Thoracic aorta (tissue), 2 donors: ENCODE measurements at places on chromosomes 2 and 18.
A peak's percentile ranks its signal among the peaks of the same experiment; 100 is the strongest.

DNA sequence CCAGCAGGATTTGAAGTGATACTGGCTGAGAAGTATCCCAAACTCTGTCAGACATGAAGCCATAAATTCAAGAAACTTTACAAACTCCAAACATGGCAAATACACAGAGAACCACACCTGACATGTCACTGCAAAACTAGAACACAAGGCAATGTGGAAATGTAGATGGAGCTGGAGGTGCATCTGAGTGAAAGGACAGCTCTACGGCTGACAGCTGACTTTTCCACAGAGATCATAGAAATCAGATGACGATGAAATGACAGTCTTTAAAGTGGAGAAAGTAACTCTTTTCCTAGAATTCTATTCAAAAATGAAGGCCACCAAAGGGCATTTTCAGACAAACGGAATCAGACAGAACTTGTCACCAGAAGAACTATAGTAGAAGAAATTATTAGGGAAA, 97.5 kb downstream of the LDLRAD4 start:
- H3K4me1 ChIP-seq: peaks cover 30% of the 10 kb centered on the region
- no peak for DNase-seq
- no peak overlapping the region for H3K4me3 ChIP-seq
- H3K36me3 ChIP-seq: no peaks in the 10 kb centered on the region

DNA sequence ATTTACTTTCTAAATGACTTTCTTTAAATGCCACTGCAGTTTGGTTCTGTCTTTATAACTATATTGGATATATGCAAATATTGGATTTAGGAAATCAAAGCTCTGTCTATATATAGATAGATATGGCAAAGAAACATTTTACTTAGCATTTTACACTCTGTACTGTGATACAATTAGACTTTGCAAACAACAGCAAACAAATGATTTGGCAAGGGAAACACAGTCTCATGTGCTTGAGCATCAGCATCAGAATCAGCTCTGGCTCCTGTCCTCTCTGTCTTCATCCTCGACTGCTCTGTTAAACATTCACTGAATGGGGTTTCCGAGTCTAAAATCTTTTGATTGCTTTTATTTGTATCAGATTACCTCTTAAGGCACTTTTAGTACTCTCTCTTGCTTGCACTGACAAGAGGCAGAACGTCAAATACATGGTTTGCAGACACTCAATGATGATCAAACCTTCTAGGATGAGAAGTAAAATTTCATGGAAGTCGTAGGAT, 176.8 kb upstream of the LRP1B start:
- H3K27ac ChIP-seq: no peak overlapping the region
- H3K27me3 ChIP-seq: no peaks in the 10 kb centered on the region
- H3K4me1 ChIP-seq: no peaks in the 10 kb centered on the region
- H3K36me3 ChIP-seq: no peaks in the 10 kb centered on the region
- no peak for DNase-seq

DNA sequence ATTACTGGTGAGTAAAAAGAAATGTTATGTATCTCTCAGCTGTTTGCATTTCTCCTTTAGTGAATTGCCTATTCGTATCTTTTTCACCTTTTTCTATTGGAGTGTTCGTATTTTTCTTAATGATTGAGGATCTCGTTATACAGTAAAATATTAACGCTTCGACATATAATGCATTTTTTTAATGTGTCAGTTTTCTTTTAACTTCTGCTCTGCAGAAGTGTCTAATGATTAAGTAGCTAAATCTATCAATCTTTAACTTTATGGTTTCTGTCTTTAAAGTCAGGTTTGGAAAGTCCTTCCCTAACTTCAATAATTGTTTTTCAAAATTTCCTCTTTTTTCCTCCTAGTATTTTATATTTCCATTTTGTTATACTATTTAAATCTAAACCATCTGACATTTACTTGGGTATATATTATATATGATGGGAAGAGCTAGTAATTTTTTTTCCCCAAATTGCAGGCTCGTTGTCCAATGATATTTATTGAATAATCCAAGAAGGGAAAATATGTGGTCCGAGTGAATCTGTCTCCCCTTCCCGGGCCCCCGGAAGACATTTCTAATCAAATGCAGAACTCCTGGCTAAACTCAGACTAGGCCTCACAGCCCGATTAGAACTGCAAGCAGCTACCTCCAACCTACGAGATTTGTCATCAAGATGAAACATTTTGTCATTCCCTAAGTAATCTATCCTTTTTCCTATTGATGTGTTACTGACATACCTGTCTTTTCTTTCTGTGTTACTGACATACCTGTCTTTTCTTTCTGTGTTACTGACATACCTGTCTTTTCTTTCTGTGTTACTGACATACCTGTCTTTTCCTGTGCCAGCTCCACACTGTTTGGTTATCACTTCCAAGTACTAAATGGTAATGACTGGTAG, 17.2 kb downstream of the PCBP1 start:
- no peaks in the 10 kb centered on the region for H3K36me3 ChIP-seq
- H3K27me3 ChIP-seq: no peaks in the 10 kb centered on the region
- no peak overlapping the region for H3K27ac ChIP-seq
- peaks cover 7% of the 10 kb centered on the region for H3K4me1 ChIP-seq
- no peak for DNase-seq
- H3K4me3 ChIP-seq: no peak overlapping the region

GRCh38 chr2:184906709-184907108, 308.4 kb downstream of the ZNF804A start:
- H3K4me3 ChIP-seq: no peak overlapping the region
- H3K27me3 ChIP-seq: no peaks in the 10 kb centered on the region
- no peak overlapping the region for H3K27ac ChIP-seq
- H3K4me1 ChIP-seq: no peaks in the 10 kb centered on the region

GRCh38 chr2:27042159-27042661, 9.3 kb upstream of the AGBL5 start:
- peaks cover 44% of the 10 kb centered on the region for H3K36me3 ChIP-seq
- H3K4me1 ChIP-seq: no peaks in the 10 kb centered on the region
- H3K4me3 ChIP-seq: no peak overlapping the region

DNA sequence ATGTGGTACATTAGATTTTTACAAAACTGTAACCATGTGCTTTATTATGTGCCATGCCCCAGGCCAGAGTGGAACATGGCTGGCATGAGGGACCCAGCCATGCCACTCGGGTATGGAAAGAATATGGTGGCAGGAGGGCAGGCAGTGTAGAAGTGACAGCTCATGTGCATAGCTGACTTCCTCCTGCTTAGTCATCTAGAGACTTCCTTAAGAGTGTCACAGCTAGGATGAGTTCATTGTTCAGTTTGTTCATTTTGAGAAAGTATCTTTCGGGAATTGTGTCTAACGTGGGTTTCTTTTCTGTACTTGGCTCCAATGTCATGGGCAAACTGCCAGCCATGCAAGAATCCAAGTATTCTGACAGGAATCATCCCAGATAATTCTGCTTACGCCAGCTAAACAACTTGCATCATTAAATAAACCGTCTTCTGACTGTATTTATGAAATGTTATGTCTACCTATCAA, 94.3 kb upstream of the ITGB6 start:
- no peak overlapping the region for H3K27ac ChIP-seq
- H3K4me3 ChIP-seq: no peak overlapping the region
- H3K27me3 ChIP-seq: no peaks in the 10 kb centered on the region

DNA sequence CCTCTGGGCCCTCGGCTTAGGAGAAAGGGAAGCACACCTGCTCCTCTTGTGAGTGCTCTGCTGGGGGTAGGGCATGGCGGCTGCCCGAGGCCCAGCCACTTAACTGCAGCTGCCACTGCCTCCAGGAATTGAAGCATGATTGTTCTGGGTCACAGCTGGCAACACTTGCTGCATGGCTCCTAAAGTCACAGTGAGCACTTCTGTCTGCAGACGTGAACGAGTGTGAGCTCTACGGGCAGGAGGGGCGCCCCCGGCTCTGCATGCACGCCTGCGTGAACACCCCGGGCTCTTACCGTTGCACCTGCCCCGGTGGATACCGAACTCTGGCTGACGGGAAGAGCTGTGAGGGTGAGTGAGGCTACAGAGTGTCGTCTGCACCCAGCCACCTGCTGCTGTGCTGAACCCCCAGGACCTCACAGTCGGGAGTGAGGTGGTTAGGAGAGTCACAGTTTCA, 44.4 kb downstream of the FBLN7 start:
- H3K4me3 ChIP-seq: no peak overlapping the region
- DNase-seq: no peak
- H3K27me3 ChIP-seq: no peaks in the 10 kb centered on the region
- H3K4me1 ChIP-seq: no peaks in the 10 kb centered on the region
- H3K27ac ChIP-seq: no peak overlapping the region

- H3K27me3 ChIP-seq: no peaks in the 10 kb centered on the region
- no peak for DNase-seq
- no peak overlapping the region for H3K4me3 ChIP-seq
- no peak overlapping the region for H3K27ac ChIP-seq
- H3K4me1 ChIP-seq: no peaks in the 10 kb centered on the region
Observed at GRCh38 chr2:221767106-221768012, 195.3 kb upstream of the EPHA4 start.

GRCh38 chr18:40866968-40867367, 1088.1 kb upstream of the PIK3C3 start:
- H3K27ac ChIP-seq: no peak overlapping the region
- no peaks in the 10 kb centered on the region for H3K36me3 ChIP-seq
- DNase-seq: no peak
- no peaks in the 10 kb centered on the region for H3K4me1 ChIP-seq
- no peak overlapping the region for H3K4me3 ChIP-seq
- H3K27me3 ChIP-seq: no peaks in the 10 kb centered on the region

GRCh38 chr18:58490238-58490637, 138.7 kb downstream of the ALPK2 start:
- peaks cover 8% of the 10 kb centered on the region for H3K4me1 ChIP-seq
- no peaks in the 10 kb centered on the region for H3K36me3 ChIP-seq
- H3K27ac ChIP-seq: no peak overlapping the region
- H3K27me3 ChIP-seq: no peaks in the 10 kb centered on the region
- DNase-seq: no peak

- DNase-seq: no peak
- no peak overlapping the region for H3K27ac ChIP-seq
Observed at GRCh38 chr2:56184500-56185011, 766 bp downstream of the CCDC85A start.

GRCh38 chr2:95159690-95160449, at the start of gene ZNF514:
ZNF514 (minus strand) TSS chr2:95159848; CDS start chr2:95153253, 6,595 bp downstream.
- H3K4me3 ChIP-seq: peak within 1 kb of the TSS; percentile 85
- peaks cover 12% of the 10 kb centered on the region for H3K4me1 ChIP-seq
- peaks cover 9% of the 10 kb centered on the region for H3K36me3 ChIP-seq
- DNase-seq: peak; percentile 28

DNA sequence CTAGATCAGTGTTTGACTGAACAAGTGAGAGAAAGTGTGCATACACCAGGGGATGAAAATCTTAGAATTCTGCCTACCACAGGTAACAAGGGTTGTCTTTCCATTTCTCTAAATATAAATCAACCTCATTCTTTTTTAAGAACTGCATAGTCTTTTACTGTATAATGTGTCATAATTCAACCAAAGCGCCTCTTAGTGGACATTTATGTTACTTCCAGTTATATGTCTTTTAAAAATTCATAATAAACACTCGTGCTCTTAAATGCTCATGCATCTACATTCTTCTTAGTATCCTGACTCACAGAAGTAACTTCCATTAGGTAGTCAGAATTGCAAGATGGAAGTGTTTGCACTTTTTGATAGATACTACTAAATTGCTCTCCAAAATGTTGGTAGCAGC, 76.2 kb downstream of the CHRNA1 start:
- H3K27ac ChIP-seq: no peak overlapping the region
- no peaks in the 10 kb centered on the region for H3K36me3 ChIP-seq
- no peaks in the 10 kb centered on the region for H3K27me3 ChIP-seq
- DNase-seq: no peak

DNA sequence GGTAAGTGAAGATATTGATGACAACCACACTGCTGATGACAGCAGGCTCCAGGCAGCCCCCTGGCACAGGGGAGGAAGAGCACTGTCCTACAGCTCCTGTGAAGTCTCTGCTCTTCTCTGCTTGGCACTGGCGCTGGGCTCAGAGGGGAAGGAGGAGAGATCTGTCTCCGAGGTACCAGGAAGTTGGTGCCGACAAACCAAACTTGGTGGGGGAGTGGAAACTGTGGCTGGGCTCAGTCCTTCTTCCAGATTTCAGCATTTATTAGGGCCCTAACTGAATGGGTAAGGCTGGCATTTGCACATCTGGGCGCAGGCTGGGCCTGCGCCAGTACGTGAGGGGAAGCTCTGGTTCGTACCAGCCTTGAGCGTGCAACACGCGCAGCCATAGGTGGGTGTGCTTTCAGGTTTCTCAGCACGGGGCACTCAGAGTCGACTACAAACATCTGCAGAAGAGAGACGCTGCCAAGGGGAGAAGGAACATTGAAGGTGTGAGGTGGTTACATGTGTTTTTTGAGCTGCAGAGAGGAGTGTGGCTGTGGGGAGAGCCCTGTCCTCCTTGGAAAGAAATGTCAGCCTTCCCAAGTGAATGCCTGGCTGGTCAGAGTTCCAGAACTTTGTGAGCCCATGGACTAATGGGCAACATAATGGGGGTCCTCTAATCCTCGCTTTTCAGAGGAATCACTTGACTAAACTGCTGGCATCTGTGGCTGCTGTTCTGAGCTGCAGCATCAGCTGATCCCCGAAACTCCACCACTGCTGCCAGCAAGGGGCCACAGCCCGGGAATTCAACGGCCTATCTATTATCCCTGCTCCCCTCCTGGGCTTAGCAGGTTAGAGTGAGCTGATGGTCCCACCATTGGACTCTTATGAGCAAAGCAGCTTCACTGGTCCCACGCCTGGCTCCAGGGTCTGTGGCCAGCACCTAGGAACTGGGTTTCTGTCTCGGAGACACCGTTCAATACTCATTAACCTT, 55.2 kb upstream of the SEMA4C start:
- H3K27ac ChIP-seq: no peak overlapping the region
- no peaks in the 10 kb centered on the region for H3K4me1 ChIP-seq
- DNase-seq: no peak

DNA sequence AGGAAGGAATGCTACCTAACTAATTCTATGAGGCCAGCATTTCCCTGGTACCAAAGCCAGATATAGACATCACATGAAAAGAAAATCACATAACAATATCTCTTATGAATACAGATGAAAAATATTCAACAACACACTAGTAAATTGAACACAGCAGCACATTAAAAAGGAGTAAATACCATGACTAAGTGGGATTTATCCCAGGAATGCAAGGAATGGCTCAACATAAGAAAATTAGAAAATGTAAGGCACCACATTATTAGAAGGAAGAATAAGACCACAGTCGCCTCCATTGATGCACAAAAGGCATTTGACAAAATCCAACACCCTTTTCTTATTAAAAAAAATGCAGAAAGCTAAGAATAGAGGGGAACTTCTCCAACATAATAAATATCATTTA, 133.9 kb downstream of the TTC32 start:
- no peaks in the 10 kb centered on the region for H3K27me3 ChIP-seq
- no peaks in the 10 kb centered on the region for H3K36me3 ChIP-seq
- peaks cover 6% of the 10 kb centered on the region for H3K4me1 ChIP-seq
- DNase-seq: no peak
- no peak overlapping the region for H3K27ac ChIP-seq
